Astrocyte of the cerebellum (primary cell): ENCODE measurements at places on chromosomes 3 and 15.

DNA sequence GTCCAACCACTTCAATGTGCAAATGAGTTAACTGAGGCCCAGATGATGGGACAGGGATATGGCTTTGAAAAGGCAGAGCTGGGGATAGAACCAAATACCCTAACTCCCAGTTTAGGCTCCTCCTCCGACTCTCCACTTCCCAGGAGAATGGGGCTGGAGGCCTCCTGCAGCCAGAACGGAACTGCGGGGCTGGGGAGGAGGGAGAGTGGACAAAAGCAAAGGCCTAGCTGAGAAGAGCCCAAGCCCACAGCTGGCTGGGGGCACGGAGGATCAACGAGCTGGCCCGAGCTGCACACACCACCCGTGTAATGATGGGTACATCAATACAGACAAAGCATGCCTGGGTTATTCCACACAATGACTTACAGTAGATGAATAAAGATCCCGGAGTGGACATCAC is 74.8 kb downstream of the NUP210 start:
- DNase-seq, result no peak

DNA sequence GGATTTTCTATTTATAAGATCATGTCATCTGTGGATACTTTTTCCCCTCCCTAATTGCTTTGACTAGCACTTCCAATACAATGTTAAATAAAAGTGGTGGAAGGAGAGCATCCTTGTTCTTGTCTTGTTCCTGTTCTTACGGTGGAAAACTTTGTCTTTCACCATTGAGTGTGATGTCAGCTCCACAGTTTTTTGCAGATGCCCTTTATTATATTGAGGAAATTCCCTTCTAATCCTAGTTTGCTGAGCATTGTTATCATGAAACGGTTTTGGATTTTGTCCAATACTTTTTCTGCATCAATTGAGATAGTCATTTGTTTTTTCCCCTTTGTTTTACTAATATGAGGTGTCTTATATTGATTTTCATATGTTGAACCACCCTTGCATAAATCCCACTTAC is 19.9 kb upstream of the IL20RB start:
- no peak for DNase-seq

DNA sequence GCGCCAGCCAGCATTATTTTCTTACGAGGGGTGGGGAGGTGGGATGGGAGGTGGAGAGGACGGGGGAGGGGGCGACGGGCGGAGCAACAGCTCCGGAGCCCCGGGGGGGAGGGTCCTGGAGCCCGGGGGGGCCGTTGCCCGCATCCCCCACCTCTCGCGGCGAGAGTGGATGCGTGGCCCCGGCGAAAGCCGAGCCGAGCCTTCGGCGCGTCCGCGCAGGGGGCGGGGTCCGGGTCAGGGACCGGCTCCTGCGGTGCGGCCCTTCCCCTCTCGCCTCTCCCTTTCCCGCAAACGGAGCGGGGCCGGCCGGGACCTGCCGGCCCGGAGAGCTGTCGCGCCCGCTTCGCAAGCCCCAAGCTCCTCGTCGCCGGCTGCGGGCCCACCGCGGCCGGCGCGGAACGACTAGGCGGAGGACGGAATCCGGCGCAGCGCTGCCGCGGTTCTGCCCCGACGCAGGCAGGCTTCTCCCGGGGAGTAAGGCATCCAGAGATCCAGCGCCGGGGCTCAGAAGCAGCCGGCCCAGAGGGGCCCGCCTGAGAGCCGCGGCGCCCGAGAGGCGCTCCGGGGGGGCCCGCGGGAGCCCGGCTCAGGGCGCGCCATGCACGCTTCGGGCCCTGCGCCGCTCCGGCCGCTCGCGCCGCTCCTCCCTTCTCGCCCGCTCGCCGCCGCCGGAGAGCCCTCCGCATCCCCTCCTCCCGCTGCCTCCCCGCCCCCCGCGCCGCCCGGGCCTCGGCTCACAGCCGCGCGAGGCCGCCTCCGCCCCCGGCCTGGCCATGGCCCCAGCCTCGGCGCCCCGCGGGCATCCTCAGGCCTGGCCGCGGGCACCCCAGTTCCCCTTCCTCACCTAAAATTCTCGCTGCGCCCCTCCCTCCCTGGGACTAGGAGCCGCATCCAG is 459 bp upstream of the ADCY5 start:
- DNase-seq, result no peak

GRCh38 chr3:54653456-54654195 is 274.2 kb downstream of the LRTM1 start:
- no peak for DNase-seq

DNA sequence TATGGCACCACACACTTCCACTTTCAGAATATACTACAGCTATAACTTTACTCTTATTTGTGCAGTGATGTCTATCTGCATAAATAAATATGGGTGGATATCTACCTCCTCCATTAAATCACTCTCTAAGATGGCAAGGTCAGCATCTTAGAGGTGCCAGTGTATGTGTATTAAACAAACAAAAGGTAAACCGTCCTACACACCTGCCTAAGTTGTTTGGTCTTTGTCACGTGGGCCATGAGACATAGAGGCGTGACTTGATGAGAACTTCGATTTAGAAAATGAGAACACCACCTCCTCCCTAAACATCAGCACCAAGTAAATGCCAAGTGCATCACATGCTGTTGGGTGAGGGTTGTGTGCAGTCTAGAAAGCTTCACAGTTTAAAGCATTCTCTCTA is 310.6 kb downstream of the GRM7 start:
- DNase-seq, result no peak

DNA sequence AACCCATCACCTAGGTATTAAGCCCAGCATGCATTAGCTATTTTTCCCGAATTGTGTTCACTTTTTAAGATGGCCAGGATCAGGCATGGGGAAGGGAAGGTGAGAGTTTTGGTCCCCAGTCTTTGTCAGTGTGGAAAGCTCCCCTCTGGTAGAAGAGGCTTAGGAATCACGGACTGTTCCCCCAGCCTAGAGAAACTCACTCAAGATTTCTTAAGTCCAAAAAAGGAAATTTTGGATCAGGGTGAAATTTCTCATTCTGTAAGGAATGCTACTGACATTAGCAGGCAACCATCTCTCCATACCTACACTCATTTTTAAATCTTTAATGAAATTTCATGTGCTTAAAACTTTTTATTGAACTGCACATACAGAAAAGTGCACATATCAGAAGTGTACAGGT is 70.3 kb upstream of the GALNT15 start:
- DNase-seq, result no peak

DNA sequence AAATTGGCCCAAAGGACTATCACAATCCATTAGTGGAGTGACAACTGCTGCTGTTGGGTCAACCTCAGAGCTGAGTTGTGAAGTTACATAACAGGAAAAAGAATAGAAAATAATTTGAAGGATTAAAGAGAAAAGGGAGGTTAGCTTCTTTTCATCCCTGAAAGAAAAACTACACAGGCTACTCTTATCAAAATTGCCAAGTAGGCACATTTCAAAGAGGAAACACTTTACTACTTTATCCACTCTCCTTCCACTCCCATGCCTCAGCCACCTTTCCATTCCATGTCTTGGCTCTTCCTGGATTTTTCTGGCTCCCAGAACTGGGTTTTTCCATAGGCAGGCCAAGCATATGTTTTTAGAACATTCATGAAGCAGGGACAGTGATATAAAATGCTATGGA is 384.0 kb upstream of the RORA start:
- DNase-seq, result no peak
